ENCODE measurements at places on chromosomes 3 and 15.

- DNase-seq, result no peak
Observed at GRCh38 chr15:65612616-65612946, 1.6 kb upstream of the INTS14 start.

DNA sequence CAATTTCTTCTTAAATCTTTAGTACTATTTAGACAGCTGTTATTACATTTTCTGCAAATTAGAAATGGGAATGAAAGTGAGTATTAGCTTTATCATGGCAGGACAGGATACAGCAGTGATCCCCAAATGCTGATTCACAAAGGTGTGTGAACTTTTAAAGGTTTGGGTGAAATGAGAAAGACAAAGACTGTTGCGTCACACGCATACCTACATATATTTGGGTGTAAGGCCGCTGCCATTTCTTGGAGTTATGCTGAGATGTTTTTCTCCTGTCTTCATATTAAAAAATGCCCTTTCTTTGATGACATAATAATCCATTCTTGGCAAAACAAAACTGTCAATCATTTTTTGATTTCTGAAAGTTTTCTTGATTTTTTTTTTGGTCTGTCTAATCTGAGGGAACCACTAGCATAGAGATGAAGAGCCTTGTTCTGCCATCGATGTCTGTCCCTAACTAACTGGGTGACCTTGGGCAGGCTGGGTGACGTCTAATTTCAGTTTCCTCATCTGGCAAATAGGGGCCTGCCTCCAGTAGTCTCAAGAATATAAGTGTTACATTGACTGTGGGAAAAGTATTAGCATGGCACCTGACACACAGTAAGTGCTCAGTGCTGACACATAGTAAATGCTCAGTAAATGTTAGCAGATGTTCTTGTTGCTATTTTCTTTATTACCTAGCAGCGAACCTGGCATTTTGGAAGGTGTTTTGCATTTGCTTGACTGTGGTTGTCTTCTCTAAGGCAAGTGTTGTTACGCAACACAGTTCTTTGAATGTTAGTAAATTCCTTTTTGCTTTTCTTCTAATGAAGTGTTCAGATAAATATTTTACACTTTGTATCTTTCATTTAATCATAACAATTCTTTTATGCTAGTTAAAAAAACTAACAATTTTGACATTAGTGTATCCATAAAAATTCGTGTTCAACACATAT lies 5.0 kb downstream of the MITF start:
- no peak for DNase-seq

GRCh38 chr3:135081856-135082434 lies 286.9 kb downstream of the EPHB1 start:
- no peak for DNase-seq

DNA sequence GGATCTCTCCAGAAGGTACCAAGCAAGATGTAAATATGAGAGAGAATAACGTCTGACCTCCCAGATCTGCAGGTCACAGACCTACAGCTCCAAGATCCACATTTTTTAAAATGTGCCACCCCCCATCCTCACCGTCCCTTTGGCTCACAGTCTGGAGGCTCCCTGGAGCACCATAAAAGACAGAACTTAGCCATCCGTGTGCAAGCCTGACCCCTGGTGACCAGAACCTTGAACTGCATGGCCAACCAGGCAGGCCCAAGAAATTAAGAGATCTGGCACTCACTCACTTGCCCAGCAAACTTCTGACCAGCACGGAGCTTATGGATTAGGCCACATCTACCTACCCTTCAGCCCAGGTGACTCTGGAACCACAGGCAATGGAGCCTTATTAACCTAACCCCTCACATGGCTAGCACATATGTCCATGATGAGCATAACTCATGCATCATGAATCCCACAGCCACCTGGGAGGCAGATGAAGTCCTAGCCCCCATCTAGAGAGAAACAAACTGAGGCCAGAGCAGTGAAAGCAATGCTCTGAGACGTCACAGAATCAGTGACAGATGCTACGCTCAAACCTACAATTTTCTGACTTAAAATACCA lies 275.3 kb downstream of the UACA start:
- peak; percentile 80 for DNase-seq

GRCh38 chr15:37764733-37765191 lies 169.7 kb upstream of the TMCO5A start:
- no peak for DNase-seq

DNA sequence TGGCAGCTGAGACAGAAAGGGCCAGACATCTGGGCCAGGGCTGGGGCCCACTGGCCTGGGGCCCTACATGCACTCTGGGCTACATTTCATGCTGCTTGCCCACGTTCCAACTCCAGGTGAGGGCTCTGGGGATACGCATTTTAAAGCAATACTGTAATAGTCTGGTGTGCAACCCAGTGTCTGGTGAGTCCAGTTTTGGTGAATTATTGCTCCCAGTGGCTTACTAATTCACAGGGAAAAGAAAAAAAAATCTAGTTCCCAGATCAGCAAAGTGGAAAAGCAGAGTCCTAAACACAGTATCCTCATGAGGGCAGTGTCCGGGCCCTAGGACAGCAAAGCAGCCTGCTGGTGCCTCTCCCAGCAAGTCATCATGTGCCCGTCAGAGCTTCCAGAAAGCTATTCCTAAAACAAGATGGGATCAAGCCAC lies 82.4 kb downstream of the CCNL1 start:
- no peak for DNase-seq
